ENCODE measurements at places on chromosomes 11 and 22.

GRCh38 chr11:12077535-12078280 is 32.7 kb upstream of the MICAL2 start:
- no peak for DNase-seq

DNA sequence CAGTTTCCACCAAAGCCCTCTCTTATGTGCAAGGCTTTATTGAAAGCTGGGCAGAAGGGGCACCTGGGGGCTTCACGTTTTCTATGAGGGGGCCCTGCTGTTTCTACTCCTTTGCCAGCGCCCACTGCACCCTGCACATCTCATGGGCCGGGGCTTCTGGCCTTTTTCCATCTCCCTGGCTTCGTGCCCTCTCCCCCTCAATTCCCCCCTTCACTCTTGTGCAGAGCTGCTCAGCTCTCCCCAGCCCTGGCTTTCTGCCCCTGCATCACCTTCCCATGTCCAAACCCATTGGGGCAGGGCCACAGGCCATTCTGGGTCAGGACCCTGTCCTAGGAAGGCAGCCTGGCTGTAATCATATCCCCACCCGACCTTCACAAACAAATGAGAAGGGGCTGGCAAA is 36.5 kb downstream of the MCM5 start:
- no peak for DNase-seq

DNA sequence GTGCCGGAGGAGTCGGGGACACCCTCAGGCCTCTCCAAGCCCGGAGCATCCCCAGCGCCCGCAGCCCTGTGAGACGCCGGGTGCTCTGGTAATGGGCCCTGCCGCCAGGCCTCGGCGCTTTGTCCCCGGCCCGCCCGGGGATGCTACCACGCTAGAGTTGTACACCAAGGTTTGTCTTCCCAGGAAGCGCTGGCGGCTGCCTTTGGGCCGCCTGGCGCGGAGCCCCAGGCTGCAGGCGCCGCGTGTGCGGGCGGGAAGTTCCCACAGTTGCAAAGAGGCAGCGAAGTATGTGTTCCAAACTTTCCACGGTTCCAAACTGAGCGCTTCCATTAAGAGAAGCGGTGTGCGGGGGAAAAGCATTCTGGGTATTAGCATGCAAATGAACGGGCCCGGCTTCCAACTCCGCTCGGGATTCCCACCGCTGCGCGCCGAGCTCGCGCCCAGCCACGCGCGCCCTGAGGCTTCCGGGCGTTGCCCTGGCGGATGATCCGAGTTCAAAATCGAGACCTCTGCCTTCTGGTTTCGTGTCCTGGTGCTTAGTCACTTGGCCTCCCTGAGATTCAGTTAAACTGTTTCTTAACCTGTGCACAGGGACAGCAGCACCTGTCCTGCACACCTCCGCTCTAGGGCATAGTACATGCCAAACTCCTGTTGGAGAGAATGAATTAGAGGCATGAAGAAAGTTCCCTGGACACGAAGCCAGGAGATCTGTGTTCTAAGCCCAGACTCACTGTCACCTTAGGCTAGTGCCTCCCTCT is 1.3 kb upstream of the PATZ1 start:
- no peak for DNase-seq

- DNase-seq = no peak
Measured at GRCh38 chr11:44593251-44593650, 27.8 kb downstream of the CD82 start.

GRCh38 chr11:21514316-21514715 is 678.6 kb upstream of the ANO5 start:
- DNase-seq = no peak

- DNase-seq = no peak
Measured at GRCh38 chr11:27303903-27304302, 59.1 kb downstream of the CCDC34 start.

DNA sequence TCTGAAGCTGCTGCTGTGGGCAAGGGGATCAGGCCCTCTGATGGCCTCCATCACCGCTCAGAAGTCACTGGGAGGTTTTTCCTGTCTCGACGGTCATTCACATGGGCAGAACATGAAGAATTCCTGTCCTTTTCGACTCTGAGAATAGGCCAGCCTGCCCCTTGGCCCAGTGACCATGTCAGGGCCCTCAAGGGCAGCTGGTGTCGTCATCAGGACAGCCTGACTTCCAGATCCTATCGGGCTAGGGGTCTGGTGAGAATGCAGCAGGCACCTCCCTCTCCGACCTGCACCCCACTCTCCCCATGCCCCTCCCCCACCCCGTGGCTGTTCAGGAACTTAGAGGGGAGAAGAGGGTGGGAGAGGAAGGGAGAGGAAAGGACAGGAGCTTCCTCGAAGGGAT is 3.6 kb downstream of the TP53I11 start:
- DNase-seq = no peak

Measured in stimulated activated CD4-positive, alpha-beta T cell treated with anti-CD3 and anti-CD28 coated beads, Interleukin-1b, Interleukin-23, amount 100 ng/mL, for 24 hours (primary cell).